Thymus (tissue), 14 donors: ENCODE measurements at places on chromosomes 7 and 10.

DNA sequence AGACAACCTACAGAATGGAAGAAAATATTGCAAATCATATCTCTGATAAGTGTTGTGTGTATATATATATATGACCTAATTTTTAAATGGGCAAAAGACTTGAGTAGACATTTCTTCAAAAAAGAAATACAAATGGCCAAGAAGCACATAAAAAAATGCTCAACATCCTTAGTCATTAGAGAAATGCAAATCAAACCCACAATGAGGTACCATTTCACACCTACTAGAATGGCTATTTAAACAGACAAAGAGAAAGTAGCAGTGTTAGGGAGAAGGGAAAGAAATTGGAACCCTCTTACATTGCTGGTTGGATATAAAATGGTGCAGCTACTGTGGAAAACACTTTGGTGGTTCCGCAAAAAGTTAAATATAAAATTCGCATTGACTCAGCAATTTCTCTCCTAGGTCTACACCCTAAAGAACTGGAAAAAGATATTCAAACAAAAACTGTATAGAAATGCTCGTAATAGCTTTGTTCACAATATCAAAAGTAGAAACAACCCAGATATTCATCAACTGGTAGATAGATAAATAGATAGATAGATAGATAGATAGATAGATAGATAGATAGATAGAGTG is 16.3 kb downstream of the ACSL5 start:
- DNase-seq: no peak

DNA sequence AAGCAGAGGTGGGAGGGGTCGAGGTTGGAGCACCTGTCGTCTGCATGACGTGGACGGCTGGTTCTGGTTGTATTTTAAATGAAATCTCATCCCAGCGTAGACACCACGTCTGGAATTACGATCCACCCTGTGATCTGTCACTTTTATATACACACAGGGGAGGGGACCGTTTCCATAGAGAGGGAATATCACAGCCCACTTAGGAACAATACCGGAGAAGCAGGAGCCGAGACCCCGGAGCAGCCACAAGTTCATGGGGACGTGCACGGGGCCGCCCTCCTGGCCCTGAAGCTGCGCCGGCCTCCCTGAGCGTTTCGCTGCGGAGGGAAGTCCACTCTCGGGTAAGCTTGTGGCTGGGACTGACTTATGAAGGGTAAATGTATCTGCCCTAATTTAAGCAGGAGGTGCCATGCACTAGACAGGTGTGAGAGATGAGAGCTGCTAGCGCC is at the start of gene UCN3:
Gene UCN3, plus strand, starts transcription at position 77 of the 449 bp plus-strand sequence. CDS start 8,755 bp downstream, outside the sequence.
- DNase-seq: no peak

GRCh38 chr7:54782829-54783228 is 23.8 kb upstream of the SEC61G start:
- no peak for DNase-seq

DNA sequence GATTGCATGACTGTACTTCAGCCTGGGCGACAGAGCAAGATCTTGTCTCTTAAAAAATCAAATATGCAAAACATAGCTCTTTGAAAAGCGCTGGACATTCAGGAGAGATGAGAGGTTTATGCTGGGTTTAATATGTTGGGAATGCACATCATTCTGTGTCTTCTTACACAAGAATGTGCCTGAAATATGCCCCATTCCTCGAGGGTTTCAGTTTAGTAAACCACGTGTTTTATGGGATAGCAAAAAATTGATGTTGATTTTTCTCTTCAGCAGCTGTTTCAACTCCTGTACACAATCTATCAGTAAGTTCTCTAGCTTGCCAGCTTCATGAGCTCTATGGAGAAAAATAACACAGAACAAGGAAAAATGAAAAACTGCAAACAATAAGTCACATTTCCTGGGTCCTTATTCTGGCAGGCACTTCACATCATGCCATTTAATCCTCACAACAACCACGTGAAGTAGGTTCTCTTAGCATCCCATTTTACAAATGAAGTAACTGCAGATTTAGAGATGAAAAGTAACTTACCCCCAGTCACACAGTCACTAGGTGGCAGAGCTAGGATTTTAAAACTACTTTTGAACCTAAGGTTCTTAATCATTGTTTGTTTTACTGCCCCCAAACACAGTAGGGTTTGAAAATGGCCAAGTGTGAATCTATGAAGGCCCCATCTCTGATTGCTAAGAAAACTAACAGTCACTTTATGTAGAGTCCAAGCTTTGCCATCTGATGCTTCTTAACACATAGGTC is 423.6 kb downstream of the PHTF2 start:
- no peak for DNase-seq

DNA sequence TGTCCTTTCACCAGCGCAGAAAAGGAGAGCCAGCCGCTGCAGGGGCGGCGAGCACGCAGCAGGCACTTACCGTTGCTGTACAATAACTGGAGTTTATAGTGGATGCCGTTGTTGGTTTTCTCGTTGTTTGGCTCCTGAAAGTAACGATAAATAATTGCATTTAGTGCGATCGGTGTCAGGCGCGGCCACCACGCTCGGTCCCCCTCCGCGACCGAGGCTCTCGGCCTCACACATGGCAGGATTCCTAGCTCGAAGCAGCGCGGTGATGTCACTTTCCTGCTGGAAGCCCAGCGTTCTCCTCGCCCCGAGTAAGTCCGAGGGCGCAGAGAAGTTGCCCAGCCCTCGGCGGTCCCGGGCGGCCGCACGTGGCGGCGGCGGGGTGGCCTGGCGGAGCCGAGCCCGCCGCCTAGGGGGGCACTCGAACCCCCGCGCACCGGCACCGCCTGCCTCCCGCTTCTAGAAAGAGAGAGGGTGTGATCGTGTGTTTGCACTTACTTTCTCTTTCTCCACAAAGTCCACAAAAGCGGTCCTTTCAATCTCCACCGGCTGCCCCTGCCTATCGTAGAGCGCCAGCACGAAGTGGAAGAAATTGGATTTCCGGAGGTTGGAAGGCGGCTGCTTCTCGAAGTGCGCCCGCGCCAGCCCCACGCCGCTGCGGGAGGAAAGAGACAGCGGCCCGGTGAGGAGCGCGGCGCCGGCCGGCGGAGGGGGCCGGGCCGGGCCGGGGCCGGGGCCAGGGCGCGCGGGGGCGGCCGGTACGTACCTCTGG is 1.0 kb downstream of the EBF3 start:
- no peak for DNase-seq

GRCh38 chr10:93062514-93063143 is 2.0 kb downstream of the CYP26C1 start:
- DNase-seq: peak; percentile 56

GRCh38 chr7:50718876-50719275 is 63.8 kb downstream of the GRB10 start:
- DNase-seq: no peak

DNA sequence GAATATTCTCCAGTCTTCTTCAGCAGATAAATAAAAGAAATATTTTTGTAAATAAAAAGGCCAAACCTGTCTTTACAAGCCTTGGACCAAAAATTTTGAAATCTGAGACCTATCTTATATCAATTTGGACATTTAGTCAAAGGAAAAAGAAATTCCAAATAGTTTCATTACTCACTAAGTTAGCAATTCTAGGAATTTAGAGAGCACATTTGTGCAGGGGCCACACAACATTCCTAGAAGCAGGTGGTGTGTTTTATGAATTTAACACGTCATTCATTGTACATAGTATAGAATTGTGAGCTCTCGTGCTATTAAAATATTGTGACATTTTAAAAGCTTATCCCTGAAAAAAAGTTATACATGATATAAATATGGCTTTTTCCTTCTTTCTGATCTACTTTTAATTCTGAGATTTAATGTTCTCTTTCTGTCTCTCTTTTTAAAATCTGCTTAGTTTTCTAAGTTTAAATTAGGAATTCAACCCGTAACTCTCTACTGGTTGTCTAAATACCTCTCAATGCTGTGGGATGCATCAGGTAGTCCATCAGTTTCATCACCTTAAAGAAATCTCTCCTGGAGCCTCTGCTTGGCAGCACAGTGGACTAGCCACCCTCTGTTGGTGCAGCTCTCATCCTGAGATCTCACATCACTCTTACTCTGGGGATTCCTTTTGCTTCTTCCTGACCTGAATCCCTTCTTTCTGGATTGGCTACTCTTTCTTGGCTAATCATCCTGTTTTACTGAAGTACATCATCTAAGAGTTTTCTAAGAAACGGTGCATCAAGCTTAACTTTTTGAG is 124.5 kb downstream of the SEMA3E start:
- DNase-seq: no peak

DNA sequence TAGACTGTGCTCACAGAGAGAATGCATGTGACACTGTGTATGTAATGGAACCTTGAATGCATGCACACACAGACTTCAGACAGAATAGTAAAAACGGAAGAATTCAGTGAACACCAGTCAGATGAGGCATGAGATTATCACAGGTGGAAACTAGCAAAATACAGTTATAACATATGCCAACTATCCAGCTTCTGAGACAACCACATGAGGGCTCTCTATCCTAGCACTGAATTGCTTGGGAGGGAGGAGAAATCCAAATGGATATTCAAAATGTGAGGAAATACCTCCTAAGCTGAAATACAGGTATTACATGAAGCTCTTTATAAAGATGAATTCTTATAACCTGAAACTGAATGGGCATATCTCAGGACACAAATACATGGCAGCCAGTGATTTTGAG is 30.6 kb downstream of the GARS1 start:
- no peak for DNase-seq

DNA sequence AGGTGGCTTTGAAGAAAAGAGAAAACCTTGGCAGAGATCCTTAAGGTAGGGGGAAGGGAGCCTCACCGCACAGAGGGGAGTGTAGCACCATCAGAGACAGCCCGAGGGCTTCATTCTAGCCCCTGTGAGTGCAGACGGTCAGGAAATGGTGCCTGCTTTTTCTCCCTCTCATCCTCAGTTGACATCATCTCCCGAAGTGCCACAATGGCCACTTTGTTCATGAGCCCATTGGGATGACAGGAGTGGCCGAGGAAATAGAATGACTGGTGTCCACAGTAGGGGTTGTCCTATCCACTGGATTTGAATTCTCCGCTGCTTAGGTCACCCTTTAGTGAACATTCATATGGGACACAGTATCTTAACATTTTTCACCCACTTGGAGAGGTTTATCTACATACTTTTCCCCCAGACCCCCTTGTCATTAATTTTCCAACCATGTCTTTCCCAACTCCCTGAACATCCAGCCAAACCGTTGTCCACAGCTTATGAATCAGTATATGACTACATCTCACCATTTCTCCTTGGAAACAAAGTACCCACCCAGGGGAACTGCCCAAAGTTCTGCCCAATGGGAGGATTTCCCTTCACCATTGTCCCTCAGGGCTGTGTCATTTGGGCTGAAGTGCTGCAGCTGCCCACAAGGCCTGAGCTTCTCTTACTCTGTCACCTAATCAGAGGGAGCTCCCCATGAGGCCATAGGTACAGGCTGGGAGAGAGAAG is 108.8 kb downstream of the ADCY1 start:
- no peak for DNase-seq

DNA sequence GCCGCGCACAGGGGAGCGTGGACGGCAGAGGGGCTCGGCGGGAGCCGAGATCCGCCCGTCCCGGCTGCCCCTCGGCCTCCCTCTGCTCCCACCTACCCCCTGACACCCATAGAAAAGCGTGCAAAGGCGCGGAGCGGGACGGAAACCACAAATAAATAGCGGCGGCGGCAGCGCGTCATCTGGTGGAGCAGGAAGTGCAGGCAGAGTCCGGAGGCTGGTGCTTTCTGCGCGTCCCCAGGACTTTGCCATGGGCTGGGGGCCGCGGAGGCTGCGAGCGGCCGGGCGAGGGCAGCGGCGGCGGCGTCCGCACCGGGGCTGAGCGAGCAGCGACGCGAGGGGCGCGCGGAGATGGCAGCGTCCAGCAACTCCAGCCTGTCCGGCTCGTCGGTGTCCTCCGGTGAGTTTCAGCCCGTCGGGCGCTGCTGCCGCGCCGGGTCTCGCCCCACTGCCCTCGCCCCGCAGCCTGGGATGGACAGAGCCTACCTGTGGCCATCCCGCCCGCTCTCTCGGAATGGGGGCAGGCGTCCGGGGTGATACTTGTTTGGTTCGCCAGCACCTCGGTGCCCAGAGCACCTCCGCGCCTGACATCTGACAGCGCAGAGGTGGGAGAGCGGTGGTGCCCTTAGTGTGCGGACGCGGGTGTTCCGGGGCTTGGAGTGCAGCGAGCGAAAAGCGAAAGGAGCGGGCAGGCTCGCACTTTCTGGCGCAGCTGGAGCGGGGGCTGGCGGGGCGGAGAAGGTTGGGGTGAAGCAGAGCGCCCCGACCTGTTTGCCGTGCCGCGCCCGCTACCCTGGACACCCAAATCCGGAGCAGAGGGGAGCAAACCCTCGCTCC is at the start of gene CHN2:
Gene CHN2, plus strand, starts transcription at position 182 of the 834 bp plus-strand sequence.
- peak; percentile 56 for DNase-seq

GRCh38 chr7:143393267-143394041 is 12.3 kb downstream of the ZYX start:
- no peak for DNase-seq

DNA sequence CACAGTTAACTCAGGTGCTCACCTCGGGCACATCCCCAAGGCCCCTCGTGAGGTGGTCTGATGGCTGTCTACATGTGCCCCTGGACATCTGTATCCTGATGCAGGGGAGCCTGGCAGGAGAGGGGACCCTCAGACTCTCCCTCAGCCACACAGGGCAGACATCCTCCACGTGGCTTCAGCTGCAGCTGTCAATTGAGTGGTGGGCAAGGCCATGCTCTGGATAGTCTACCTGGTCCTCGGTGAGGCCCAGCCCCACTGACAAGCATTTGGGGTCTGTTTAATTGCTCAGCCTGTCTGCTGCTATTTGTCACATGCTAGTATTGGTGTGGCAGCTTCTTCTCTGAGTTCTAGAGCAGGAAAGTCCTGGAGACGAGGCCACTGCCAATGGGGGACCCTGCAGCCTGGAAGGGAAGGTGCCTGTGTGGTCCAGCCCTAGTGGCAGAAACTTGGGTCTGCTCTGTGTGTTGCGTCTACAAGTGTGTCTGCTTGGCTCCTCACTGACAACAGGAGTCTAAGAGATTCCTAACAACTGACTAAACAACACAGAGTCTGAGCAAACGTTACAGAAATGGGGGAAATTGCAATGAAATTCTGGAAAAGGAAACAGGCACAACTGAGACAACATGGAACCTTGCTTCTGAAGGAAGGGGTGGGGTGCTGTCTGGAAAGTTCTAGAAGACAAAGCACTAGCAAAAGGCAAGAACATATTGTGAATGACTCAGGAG is 59.3 kb upstream of the IGFBP3 start:
- no peak for DNase-seq

- DNase-seq: no peak
Observed at GRCh38 chr7:55119571-55119970, 100.8 kb downstream of the EGFR start.

GRCh38 chr7:77838929-77839491 is 40.4 kb downstream of the PHTF2 start:
- DNase-seq: no peak
